ENCODE measurements at places on chromosomes 12 and 14. TPM values are rescaled to one million over a fixed set of nuclear protein-coding genes. Genes with fewer than 3 reads are reported as not detected.

The KCNA1 gene
- not detected for total RNA-seq

- H3K4me3 ChIP-seq: no peak overlapping the region
- H3K27ac ChIP-seq: no peak overlapping the region
- H3K4me1 ChIP-seq: no peaks in the 10 kb centered on the region
- no peaks in the 10 kb centered on the region for H3K36me3 ChIP-seq
These were observed 515.4 kb downstream of the FUT8 start for GRCh38 chr14:65927931-65928356.

DNA sequence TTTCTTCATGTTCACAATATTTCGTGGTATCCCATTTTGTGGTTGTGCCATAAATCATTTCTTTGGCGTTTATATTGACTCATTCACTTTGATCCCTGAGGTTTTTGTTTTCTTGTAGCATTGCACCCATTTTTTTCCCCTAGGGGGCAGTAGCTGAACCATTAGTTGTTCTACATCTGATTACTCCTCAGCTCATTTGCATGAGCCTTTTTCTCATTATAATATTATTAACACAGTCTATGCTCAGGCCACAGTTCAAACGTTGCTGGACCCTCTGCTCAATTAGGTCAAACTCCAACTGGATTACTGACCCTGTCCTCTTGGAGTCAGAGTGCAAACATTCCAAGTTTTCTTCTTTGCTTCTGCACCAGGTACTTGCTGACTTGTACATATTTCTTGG is 475.4 kb upstream of the SEL1L start:
- no peaks in the 10 kb centered on the region for H3K36me3 ChIP-seq
- no peaks in the 10 kb centered on the region for H3K4me1 ChIP-seq
- H3K27me3 ChIP-seq: no peaks in the 10 kb centered on the region

DNA sequence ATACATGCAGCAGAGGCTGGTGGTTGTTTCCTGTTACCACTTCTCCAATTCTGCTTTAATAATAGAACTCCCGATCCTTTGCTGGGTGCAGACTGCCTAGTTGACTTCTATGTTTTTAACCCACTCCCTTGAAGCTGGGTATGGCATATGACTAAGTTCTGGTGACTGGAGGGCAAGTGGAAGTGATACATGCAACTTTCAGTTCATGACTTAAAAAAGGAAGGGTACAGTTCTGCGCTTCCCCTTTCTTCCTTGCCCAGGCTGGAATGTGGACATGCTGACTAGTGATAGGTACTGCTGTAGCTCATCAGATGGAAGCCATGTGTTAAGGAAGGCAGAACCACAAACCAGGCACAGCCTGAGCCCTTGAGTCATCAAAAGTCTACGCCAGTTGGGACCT is 2.4 kb upstream of the A2M start:
- no peaks in the 10 kb centered on the region for H3K27me3 ChIP-seq
- DNase-seq: peak; percentile 19
- H3K4me3 ChIP-seq: no peak overlapping the region
- H3K27ac ChIP-seq: no peak overlapping the region

The BEST3 gene
- not detected for total RNA-seq

Data from B cell (primary cell).